ENCODE measurements at places on chromosomes 1 and 21. TPM values are rescaled to one million over a fixed set of nuclear protein-coding genes. Genes with fewer than 3 reads are reported as not detected.

S100A1 gene
- not detected for total RNA-seq

CFHR4 gene
- total RNA-seq, result not detected

S100A9 gene
- 10.2 TPM for total RNA-seq

CLCA4 gene
- 14.1 TPM for total RNA-seq

IFI44L gene
- total RNA-seq, result 0.38 TPM

DNM3 gene
- total RNA-seq, result 1.4 TPM

XCL1 gene
- total RNA-seq, result not detected

STRIP1 gene
- 117 TPM for total RNA-seq

SLC1A7 gene
- total RNA-seq, result 9.4 TPM

LCE1F gene
- total RNA-seq, result not detected

KCNJ9 gene
- total RNA-seq, result not detected

KCNT2 gene
- 3.3 TPM for total RNA-seq

RHD gene
- not detected for total RNA-seq

BLACAT1 gene
- 3.6 TPM for total RNA-seq

TAS1R3 gene
- 2.1 TPM for total RNA-seq

TSPAN2 gene
- total RNA-seq, result 2.0 TPM

CLDN8 gene
- not detected for total RNA-seq

ZNF593OS gene
- total RNA-seq, result not detected

NPHP4 gene
- total RNA-seq, result 9.2 TPM

MYCL gene
- 9.9 TPM for total RNA-seq

FNDC5 gene
- not detected for total RNA-seq

CRB1 gene
- not detected for total RNA-seq

All from Peyer's patch (tissue), 4 donors.